ENCODE measurements at places on chromosomes 2 and 18. TPM values are rescaled to one million over a fixed set of nuclear protein-coding genes. Genes with fewer than 3 reads are reported as not detected.

The KCNG2 gene
- not detected for total RNA-seq

The RTP5 gene
- not detected for total RNA-seq

The ATP6V1C2 gene
- total RNA-seq, result not detected

The IL1RN gene
- 0.46 TPM for total RNA-seq

The MYCN gene
- total RNA-seq, result 0.13 TPM

The WBP1 gene
- 45.6 TPM for total RNA-seq

The DES gene
- 31,720 TPM for total RNA-seq

The ADCYAP1 gene
- total RNA-seq, result 0.39 TPM

The CGREF1 gene
- total RNA-seq, result 1.0 TPM

The TMEM178A gene
- total RNA-seq, result 14.6 TPM

The NEU4 gene
- 2.0 TPM for total RNA-seq

The LOXHD1 gene
- total RNA-seq, result not detected
